ENCODE measurements at places on chromosomes 11 and 22.

DNA sequence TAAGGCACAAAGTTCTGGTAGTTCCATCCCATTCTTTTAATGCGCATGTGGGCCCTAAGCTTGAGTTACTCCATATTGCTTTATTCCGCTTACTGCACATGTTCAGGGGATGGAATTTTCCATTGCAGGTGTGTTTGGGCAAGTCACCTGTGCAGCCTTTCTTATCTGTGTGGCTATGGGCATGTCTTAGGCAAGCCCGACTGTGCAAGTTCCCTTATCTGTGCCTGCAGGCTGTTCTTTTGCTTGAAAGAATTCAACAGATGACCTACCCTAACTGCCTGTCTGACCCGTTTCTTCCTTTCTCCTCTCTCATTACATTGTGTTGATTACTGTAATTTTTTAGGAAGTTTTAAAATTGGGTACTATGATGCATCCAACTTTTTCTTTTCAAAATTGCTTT, 363.6 kb downstream of the TTC28 start:
- DNase-seq, result no peak

DNA sequence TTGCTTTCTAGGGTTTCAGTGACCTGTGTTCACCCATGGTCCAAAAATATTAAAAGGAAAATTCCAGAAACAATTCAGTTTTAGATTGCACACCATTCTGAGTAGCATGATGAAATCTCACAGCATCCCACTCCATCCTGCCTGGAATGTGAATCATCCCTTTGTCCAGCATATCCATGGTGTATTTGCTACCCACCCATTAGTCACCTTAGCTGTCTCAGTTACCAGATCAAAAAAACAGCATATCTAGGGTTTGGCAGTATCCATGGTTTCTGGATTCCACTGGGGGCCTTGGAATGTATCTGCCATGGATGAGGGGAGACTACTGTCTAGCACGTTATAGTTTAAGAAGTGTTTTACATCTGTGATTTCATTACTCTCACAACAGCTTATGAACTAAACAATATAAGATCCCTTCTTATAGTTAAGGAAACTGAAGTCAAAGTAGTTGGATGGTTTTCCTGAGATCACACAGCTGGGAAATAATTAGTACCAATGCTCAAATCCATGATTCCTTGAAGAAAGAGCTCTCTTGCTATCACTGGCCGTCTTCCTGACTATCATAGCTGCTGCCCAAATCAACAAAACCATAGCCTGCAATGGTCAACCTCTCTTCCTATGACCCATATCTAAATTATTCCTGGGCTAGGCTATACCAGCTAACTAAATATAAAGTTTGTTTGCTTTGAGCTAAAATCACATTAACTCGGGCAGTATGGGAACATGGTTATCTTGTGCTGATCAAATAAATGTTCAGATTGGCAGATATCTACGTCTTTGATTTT, 122.6 kb downstream of the MICAL2 start:
- DNase-seq, result no peak

- no peak for DNase-seq
These were observed 77.3 kb upstream of the ANO5 start for GRCh38 chr11:22115470-22116029.

DNA sequence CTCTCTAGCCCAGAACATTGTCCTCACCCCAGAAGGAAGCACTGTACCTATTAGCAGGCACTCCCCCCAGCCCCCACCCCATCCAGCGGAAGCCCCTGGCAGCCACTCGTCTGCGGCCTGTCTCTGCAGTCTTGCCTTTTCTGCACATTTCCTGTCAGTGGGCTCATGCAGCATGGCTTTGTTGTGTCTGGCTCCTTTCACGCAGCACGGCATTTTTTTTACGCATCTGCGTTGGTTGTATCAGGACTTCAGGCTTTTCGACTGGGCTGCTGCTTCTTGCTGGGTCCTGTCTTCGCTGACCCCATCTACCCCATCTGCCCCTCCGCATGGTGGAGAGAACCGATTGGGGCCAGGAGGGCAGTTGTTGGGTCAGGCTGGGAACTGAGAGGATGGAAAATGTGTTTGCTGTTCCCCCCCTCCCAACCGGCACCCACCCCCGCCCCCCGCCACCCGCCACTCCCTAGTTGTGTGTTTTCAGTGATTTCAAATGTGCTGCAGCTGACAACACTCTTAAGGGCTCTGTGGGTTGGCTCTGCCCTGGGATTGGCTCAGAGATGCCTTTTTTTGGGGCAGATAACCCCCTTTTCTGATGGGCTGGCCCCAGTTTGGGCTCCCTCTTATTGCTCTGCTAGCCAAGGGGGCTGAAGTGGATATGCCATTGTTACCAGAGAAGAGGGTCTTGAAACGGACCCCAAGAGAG, 110.0 kb downstream of the KIAA1671 start:
- no peak for DNase-seq

- DNase-seq, result no peak
These were observed 59.5 kb upstream of the SCUBE2 start for GRCh38 chr11:9150926-9151325.

- DNase-seq, result no peak
These were observed 5.2 kb upstream of the MAP6 start for GRCh38 chr11:75673977-75674582.

DNA sequence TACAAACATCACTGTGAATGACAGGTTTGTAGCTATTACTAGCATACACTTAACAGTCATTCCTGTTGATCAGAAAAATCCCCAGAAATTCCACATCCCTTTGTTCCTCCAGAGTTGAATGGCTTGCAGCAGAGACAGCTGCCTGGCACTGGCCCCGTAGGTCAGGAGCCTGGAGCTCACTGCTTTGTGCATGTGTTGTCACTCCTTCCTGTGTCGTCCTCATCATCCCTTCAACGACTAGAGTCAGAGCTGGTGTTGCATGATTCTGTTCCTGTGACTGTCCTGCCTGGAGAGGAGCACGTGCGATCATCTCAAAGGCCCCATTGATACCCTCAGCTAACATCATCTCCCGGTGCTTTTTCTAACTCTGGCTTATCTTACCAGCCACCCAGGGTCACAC, 58.3 kb downstream of the LDLRAD3 start:
- no peak for DNase-seq

GRCh38 chr11:69943066-69943465, 123.8 kb upstream of the FGF3 start:
- no peak for DNase-seq

DNA sequence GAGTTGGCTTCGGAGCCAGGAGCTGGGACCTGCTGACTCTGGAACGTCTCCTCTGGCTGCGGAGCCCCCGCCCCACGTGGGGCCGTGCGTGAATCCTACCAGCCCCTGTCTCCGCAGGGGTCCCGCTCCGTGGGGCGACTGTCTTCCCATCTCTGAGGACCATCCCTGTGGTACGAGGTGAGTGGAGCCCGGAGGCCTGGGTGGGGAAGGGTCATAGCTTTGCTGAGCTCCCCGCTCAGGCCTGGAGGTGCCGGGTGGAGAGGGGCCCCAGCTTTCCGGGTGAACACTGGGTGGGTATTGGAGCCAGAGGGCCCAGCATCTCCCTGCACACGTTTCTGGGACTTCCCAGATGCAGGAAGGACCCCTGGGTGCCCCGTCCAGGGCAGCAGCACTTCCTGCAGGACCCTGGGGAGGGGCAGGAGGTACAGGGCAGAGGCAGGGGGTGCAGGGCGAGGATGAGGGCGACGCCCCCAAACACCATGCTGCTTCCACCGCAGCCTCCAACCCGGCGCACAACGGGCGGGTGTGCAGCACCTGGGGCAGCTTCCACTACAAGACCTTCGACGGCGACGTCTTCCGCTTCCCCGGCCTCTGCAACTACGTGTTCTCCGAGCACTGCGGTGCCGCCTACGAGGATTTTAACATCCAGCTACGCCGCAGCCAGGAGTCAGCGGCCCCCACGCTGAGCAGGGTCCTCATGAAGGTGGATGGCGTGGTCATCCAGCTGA, 3.8 kb downstream of the MUC5AC start:
- no peak for DNase-seq

- no peak for DNase-seq
These were observed 22.4 kb downstream of the RPL3 start for GRCh38 chr22:39296981-39297489.

- DNase-seq, result no peak
These were observed 44.1 kb downstream of the RSF1 start for GRCh38 chr11:77776455-77776854.

- no peak for DNase-seq
These were observed 9.7 kb downstream of the OR5AN1 start for GRCh38 chr11:59368238-59369022.

DNA sequence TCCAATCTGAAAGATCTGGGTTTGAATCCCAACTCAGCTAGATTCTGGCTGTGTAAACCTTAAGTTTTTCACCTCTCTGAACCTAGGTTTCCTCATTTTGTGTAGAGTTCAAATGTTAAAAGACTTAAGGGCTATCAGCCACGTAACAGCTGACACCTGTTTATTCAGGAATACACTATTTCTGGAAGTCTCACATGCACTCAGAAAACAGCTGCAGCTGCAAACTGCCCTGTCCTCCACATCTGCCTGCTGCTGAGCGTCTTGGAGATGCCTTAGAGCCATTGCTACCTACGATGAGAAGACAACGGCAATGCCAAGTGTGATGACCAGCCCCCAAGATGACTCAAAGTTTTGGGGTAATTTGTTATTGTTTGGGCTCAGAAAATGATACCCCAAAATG, 6.7 kb upstream of the TRIM44 start:
- DNase-seq, result no peak

DNA sequence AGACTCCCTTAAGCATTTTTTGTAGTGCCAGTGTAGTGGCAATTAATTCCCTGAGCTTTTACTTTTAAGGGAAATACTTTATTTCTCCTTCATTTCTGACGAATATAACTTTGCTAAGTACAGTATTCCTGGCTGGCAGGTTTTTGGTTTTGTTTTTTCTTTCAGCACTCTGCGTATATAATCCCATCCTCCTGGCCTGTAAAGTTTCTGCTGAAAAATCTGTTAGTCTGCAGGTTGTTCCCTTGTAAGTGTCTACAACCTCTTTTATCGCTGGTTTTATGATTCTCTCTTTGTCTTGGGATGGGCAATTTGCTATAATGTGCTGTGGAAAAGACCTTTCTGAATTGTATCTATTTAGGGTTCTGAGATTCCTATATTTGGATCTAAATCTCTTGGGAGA, 56.0 kb downstream of the KCNQ1OT1 start:
- DNase-seq, result no peak

GRCh38 chr11:6621711-6622211, 2.5 kb upstream of the TPP1 start:
- no peak for DNase-seq

- DNase-seq, result no peak
These were observed 17.5 kb downstream of the JAM3 start for GRCh38 chr11:134086376-134086775.

DNA sequence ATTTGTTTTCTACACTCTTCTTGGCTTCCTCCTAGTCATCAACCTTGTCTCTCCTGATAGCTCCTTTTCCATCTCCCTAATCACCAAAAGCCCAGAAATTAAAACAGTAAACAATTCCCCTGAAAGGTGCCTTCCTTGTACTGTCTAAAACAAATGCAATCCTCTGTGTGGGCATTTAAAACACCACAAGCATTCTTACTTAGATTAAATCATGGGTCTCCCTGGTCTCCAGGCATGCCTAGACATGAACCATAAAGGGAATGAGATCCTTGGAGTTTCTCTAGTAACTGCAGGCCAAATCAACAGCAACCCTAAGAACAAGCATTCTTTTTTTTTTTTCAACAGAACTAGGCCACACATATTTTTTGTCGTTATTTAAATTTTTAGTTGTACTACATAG, 1.9 kb downstream of the BTG4 start:
- DNase-seq, result no peak

- no peak for DNase-seq
These were observed 34.5 kb upstream of the RAPSN start for GRCh38 chr11:47483457-47483856.

- no peak for DNase-seq
These were observed 30.7 kb upstream of the LMO1 start for GRCh38 chr11:8294251-8294935.

GRCh38 chr11:16881074-16881709, 133.0 kb downstream of the PLEKHA7 start:
- DNase-seq, result no peak

DNA sequence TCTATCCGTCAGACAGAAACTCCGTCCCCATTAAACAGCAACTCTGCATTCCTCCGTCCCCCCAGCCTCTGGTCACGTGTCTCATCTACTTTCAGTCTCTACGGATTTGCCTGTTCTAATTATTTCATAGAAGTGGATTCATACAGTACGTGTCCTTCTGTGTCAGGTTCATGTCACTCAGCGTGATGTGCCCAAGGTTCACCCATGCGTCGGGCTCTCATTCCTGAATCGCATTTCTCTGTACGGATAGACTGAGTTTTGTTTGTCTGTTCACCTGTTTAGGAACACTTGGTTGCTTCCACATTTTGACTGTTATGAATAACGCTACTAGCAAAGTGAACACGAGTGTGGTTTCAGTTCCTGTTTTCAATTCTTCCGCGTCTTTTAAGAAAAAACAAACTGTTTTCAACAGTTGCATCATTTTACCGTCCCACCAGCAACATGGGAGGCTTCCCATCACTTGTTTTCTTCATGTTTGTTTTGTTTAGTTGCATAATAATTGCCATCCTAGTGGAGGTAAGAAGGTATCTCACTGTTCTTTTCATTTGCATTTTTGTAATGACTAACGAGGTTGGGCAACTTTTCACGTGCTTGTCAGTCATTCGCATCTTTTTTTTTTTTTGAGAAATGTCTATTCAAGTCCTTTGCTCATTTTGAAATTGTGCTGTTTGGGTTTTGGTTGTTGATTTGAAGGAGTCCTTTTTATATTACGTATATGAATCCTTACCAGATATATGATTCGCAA, 8.9 kb upstream of the NLRP6 start:
- DNase-seq, result no peak

DNA sequence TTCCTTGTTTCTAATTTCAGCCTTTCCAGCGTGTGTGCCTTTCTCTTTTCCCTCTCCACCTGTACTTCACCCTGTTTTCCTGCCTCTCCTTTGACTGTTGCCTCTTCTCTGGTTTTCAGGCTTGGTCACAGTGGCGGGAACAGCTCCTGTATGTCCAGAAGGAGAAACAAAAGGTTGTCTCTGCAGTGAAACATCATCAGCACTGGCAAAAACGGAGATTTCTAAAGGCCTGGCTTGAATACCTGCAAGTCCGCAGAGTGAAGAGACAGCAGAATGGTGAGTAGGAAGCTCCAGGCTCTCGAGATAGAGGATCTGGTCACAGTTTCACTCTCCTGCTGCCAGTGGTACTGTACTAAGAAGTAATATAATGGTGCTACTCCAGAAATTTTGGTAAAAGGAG, 76.6 kb downstream of the SFI1 start:
- DNase-seq, result no peak

GRCh38 chr11:32108576-32108975, 17.7 kb downstream of the RCN1 start:
- no peak for DNase-seq

DNA sequence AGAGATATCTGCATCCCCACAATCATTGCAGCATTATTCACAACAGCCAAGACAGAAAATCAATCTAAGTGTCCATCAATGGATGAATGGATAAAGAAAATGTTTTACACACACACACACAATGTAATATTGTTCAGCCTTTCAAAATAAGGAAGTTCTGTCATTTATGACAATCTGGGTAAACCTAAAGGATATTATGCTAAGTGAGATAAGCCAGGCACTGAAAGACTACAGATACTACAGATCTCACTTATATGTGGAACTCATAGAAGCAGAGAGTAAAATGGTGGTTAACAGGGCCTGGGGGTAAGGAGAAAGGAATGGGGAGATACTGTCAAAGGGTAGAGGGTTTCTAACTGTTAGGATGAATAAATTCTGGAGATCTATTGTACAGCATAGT, 36.0 kb upstream of the EED start:
- no peak for DNase-seq

All from esophagus squamous epithelium (tissue), 5 donors.